ENCODE measurements at places on chromosomes 16 and 17. TPM values are rescaled to one million over a fixed set of nuclear protein-coding genes. Genes with fewer than 3 reads are reported as not detected.

The DPEP3 gene
- not detected for total RNA-seq

The NPW gene
- 3.6 TPM for total RNA-seq

The LPO gene
- total RNA-seq = not detected

The GFAP gene
- not detected for total RNA-seq

The TMC7 gene
- not detected for total RNA-seq

The STAC2 gene
- not detected for total RNA-seq

The TPPP3 gene
- not detected for total RNA-seq

The PRCD gene
- total RNA-seq = not detected

- H3K27ac ChIP-seq = no peak overlapping the region
- no peak for DNase-seq
- no peaks in the 10 kb centered on the region for H3K4me1 ChIP-seq
These were observed 76.4 kb downstream of the GPR139 start for GRCh38 chr16:19997264-19997663.

DNA sequence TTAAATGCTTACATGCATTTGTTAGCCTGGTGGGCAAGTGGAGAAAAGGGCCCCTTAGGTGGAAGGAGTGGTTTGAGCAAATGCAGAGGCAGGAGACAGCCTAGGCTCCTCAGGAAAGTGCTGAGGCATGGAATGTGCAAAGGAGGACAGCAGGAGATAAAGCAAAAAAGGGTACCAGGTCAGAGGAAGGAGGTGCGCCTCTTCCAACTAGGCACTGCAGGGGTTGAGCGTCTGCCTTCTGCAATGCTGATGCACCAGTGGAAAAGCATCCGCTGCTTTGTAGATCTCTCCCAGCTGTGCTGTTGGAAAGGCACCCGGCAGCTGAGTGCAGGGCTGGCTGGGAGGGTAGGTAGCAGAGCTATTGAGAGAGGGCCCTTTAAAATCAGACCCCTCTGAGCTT, 287.0 kb upstream of the XYLT1 start:
- H3K4me3 ChIP-seq = no peak overlapping the region
- H3K36me3 ChIP-seq = no peaks in the 10 kb centered on the region
- H3K27me3 ChIP-seq = no peaks in the 10 kb centered on the region
- H3K4me1 ChIP-seq = no peaks in the 10 kb centered on the region
- no peak for DNase-seq
- no peak overlapping the region for H3K27ac ChIP-seq

GRCh38 chr16:83513008-83513755, 294.6 kb upstream of the HSBP1 start:
- H3K27me3 ChIP-seq = no peaks in the 10 kb centered on the region
- H3K36me3 ChIP-seq = no peaks in the 10 kb centered on the region
- DNase-seq = no peak
- H3K27ac ChIP-seq = no peak overlapping the region
- no peak overlapping the region for H3K4me3 ChIP-seq

GRCh38 chr17:44221862-44222111, 2.3 kb upstream of the UBTF start:
- peaks cover 2% of the 10 kb centered on the region for H3K27me3 ChIP-seq
- peaks cover 9% of the 10 kb centered on the region for H3K36me3 ChIP-seq
- peaks cover 25% of the 10 kb centered on the region for H3K4me1 ChIP-seq

- H3K27ac ChIP-seq = no peak overlapping the region
- no peaks in the 10 kb centered on the region for H3K4me1 ChIP-seq
- DNase-seq = no peak
- H3K27me3 ChIP-seq = no peaks in the 10 kb centered on the region
- H3K4me3 ChIP-seq = no peak overlapping the region
- peaks cover 56% of the 10 kb centered on the region for H3K36me3 ChIP-seq
These were observed 94.4 kb downstream of the NCOR1 start for GRCh38 chr17:16120937-16121336.

GRCh38 chr17:49922095-49922494, 46.9 kb upstream of the DLX4 start:
- H3K4me1 ChIP-seq = no peaks in the 10 kb centered on the region
- no peak for DNase-seq
- peaks cover 2% of the 10 kb centered on the region for H3K27me3 ChIP-seq
- H3K4me3 ChIP-seq = no peak overlapping the region

DNA sequence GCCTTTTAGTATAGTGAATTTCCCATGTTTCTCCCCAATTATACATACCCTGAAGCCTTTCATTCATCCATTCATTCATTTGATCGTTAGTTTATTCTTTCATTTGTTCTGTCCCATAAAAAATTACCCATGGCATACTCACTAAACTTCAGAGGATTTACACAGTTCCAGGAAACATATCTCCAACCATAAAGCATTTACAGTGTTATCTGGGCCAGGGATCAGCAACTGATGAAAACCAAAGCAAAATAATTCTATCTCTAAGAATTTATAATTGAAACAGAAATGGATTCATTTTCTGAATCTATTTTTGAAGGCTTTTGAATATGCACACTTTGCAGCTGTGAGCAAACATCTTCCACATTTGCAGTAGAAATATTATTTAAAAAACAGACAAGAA, 547.7 kb downstream of the KCNJ2 start:
- no peaks in the 10 kb centered on the region for H3K36me3 ChIP-seq
- DNase-seq = no peak
- H3K27ac ChIP-seq = no peak overlapping the region
- no peaks in the 10 kb centered on the region for H3K27me3 ChIP-seq

Data from activated T-helper 1 cell treated with anti-CD3 and anti-CD28 coated beads, Interleukin-12 subunit alpha, Interleukin-12 subunit beta, Interleukin-2, Interleukin-4 antibody, amounts not matched to agents 30 ng/mL and 10 ng/mL and 1 ng/mL, durations not matched to agents 14 hours and 24 hours and 36 hours (primary cell).